ENCODE measurements at places on chromosomes 12 and 14.

GRCh38 chr14:89232265-89233070, 184.6 kb downstream of the FOXN3 start:
- no peak for DNase-seq

GRCh38 chr14:86038387-86039042, 508.6 kb downstream of the FLRT2 start:
- DNase-seq = no peak

DNA sequence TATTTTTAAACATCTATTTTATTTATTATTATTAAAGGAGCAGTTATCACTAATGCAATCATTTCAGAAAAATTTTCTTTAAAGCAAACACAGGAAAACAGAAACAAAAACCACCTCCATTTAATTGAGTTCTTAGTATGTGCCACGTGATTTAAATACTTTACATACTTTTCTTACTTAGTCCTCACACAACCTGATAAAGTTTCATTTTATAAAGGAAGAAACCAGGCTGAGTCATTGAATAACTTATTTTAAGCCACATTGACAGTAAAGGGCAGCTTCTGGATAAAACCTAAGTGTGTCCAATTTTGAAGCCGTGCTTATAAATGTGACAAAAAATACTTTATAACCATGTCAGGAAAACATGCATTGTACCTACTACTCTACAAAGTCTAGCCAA, 57.1 kb upstream of the PCED1B start:
- no peak for DNase-seq

- DNase-seq = no peak
These were observed 219.9 kb downstream of the PPM1H start for GRCh38 chr12:62714774-62715721.

- no peak for DNase-seq
These were observed 835.9 kb downstream of the DIO2 start for GRCh38 chr14:79375356-79375755.

- no peak for DNase-seq
These were observed 213.7 kb downstream of the CCDC59 start for GRCh38 chr12:82144505-82144904.

GRCh38 chr14:72291908-72292688, 359.9 kb downstream of the RGS6 start:
- no peak for DNase-seq

- DNase-seq = no peak
These were observed 81.2 kb upstream of the ETV6 start for GRCh38 chr12:11568155-11568761.

DNA sequence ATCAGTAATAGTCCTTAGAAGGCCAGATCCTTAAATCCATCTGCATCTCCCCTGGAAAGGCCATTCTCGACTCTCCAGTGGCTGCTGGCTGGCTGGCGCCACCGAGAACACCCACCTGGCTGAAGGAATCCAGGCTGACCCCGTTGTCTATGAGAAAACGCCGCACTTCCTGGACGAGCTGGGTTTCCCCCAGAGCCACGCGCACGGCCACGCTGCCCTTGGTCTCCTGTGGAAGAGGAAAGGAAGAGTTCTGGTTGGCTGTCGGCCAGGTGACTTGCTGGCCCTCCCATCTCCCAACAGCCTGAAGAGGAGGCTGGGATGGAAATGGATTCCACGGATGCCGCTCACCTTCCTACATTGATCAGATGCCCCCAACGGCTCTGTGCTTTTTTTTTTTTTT, 23.9 kb downstream of the RBM19 start:
- DNase-seq = no peak
